Activated CD4-positive, alpha-beta T cell treated with anti-CD3 and anti-CD28 coated beads, Interleukin-2, amount 50 U/mL, for 4 hours (primary cell): ENCODE measurements at places on chromosomes 5 and 9.

GRCh38 chr5:122236270-122237040 lies 75.6 kb upstream of the SNCAIP start:
- DNase-seq = no peak

DNA sequence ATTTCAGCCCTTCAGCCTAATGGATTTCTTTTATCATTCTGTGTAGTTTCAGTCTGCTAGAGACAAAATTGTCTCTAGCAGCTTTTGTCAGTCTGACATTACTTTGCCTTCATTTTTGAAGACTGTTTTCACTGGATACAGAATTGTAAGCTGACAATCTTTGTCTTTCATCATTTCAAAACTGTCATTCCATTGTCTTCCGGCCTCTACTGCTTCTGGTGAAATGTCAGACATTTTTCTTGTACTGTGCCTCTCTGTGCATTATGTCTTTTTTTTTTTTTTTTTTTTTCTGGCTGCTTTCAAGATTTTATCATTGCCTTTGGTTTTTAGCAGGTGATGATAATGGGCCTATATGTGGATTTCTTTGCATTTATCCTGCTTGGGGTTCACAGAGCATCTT lies 51.3 kb upstream of the ZNF169 start:
- no peak for DNase-seq

DNA sequence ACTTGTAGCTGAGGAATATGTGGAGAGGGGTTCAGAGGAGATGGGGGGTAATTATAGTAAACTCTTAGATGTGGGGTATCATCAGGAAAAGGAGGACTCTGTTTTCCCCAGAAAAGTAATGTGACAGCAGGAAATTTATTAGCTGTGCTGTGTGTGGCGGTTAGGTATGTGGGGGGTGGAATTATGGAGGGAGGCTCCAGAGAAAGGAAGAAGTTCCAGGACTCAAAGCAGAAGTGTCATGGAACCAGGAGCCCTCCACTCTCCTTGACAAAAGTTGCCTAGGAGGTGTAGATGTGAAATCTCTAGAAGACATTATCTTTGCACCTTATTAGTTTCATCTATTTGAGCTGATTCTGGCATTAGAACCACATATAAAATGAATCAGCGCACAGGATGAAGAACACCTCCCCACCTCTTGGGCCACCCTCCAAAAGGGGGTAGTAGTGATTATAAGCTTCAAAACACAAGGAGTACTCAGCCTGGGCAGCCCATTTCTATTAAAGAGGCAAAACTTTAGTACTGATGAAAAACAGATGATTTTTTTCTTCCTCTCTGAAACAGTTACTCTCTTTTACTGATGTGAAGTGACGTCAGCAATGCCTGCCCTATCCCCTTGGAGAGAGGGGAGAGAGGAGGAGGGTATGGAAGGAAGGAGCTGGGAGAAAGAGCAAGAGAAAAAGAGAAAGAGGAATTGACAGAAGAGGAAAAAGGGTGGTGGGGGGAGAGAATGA lies 18.2 kb downstream of the NR2F1 start:
- no peak for DNase-seq

- DNase-seq = no peak
Measured at GRCh38 chr9:79689576-79689975, 117.8 kb downstream of the TLE4 start.

DNA sequence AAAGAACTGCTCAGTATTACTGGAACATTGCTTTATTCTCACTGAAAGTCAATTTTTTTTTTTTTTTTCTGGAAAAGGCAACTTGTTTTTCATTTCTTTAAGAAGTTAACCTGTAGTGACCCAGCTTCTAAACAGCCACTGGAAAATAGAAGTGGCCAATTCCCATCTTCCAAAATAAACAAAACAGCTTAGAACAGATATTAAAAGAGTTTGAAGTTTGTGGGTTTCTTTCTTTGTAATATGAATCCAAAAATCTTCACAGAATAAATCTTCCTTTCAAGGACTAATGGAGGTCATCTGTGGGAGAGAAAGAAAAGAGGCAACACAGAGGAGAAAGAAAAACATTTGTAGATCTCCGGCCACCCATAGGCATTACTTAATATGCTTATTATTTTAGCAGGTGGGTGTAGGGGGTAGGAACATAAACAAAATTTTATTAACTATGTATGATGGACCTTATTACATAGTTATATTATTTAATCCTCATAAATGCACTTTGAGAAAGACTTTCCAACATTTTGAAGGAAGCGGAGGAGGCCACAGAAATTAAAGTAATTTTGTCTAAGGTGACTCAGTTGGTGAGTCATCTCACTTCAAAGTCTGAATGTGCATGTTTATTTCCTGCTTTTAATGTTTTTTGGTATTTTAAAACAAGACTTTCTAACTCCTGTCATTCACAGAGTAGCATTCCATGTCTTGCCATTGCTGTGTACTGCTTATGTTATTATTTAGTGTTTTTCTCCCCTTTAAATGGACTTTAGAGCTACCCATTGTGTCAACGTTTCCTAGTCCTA lies 1791.8 kb upstream of the WWC1 start:
- no peak for DNase-seq
